ENCODE measurements at places on chromosomes 5 and 9.

GRCh38 chr9:127278372-127278771 is 13.8 kb downstream of the GARNL3 start:
- DNase-seq = no peak

- DNase-seq = no peak
Measured at GRCh38 chr5:151937851-151938250, 13.2 kb upstream of the GLRA1 start.

DNA sequence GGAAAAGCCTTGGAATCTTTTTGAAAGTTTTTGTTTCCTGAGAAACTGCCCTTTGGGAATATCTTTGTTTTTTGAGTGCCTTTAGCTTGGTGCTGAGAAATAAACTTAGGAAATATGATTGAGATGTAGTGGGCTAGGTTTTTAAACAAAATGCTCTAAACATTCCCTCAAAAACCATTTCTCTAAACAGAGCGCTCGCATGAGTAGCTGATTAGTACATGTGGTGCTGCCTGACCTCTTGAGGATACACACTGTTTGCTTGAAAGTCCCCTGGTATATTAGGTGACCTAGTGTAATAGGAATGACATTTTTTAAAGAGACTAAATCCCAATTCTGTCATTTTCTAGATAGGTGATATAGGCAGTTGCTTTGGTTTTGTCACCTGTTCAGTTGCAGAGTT is 132.3 kb downstream of the ADAMTSL1 start:
- DNase-seq = no peak

GRCh38 chr5:470961-471749 is 28.2 kb downstream of the EXOC3 start:
- DNase-seq = peak; percentile 47

GRCh38 chr5:122858451-122858850 is 13.0 kb downstream of the SNX24 start:
- no peak for DNase-seq

DNA sequence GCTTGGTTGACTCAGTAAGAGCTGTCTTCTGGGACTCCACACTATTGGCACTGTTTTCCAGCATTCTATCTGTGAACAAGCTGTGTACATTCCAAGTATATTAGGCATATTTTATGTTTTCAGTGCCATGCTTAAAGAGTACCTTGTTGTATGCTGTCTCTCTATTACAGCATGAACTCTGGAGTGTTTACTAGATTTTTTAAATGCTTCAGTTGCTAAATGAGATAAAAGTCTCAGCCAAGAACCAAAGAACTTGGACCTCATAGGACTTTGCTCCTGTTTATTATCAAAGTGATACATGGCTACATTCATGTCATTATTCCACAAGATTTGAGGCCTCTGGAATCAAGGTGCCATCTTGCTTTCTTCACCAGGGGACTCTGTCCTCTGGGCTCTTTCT is 167.2 kb downstream of the C9orf152 start:
- DNase-seq = no peak

DNA sequence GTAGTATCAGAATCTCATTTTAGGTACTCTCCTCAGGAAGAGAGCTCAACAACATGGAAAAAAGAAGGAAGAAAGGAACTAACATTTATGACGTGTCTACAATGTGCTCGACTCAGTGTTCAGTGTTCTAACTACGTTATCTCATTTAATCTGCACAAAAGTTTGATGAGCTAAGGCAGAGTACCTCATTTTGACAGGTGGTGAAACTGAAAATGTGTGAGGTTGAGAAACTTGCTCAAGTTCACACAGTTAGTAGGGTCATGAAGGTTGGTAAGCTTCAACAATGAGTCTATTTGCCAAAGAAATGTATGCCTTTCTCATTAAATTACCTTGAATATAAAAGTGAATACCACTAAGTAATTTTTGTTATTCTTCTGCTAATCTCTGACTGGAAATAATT is 165.1 kb downstream of the CAAP1 start:
- DNase-seq = no peak

DNA sequence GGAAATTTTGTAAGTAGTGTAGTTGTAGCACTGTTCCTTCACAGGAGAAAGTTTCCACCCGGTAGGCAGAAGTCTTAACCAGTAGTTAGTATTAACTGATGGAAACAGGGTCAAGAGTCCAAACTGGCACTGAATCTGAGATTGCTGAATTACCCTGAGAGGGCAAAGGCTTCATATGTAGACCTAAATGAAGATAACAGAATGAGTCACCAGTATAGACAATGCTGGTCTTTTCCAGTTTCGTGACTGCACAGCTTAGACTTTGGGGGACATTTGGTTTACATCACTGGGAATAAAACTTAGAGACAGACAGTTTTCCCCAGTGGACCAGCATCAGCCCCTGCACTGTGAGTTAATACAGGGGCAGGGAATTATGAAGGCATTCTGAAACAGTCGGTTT is 60.5 kb downstream of the PCSK5 start:
- no peak for DNase-seq

DNA sequence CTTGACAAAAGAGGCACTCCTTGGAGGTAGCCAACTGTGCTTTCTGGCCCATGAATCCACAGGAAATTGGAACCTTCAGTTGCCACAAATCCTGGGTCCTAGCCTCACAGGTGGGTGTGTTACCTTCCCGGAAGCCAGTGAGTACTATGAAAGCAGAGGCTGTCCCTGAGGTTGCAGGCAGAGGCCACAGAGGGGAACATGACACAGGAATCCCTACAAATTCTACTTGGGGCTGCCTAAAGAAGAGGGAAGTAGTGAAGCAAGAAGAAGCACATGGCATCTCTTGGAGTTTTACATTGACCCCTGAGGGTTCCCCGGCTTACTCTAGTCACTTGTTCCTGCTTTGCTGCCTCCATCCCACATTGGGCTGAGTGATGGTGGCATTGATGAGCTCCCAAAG is 2.6 kb downstream of the SLC22A5 start:
- no peak for DNase-seq

- peak; percentile 24 for DNase-seq
Measured at GRCh38 chr5:135451581-135452320, 400 bp downstream of the TIFAB start.

DNA sequence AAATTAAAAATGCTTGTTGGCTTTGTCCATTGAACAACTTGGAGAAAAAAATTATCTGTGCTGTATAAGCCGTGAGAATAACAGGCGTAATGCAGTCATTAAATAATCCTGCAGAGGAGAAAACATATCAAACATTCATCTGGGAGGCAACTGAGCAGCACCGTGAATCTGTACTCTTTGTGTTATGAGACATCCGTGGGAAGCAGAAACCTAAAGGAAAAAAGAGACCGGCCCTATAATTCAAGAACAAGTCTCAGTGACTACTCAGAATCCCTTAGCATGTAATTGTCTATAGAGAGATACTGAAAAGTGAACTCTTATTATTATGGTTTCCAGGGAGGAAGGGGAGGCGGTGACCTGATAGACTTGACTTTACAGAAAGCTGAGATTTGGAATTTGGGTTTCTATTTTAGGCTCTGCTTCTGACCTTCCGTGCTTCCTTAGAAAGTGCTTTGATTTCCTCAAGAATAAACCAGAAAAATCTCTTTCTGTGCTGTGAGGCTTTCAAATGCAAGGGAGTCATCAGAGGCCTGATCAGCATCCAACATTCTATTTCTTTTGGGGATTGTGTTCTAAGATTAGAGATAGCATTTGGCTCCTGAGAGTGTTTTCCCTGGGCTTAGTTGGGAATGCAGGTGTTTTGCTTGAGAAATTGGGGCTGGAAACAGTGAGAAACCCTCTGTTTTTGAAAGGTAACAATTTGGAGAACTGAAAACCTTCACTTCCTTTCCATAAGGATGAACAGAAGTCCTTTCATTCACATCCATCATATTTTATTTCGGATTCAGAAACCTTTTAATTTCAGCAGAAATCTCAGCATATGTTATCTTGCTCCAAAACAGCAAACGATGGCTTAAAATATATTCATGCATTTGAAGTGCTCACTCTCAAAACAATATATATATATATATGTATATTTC is 296.7 kb downstream of the CSNK1G3 start:
- no peak for DNase-seq

- peak; percentile 50 for DNase-seq
Measured at GRCh38 chr5:153496835-153497234, 6.4 kb downstream of the GRIA1 start.

DNA sequence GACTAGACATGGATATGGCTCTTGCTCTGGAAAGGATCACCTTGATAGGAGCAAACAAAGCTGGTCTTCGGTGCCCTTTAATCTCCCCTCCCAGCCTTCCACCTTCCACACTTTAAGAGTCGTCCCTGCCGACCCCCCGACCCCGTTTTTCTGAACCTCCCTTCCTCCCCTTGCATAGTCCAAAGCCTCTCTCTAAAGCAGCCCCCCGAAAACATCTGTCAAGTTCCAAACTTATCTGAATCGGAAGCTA is 423 bp upstream of the NUP214 start:
- no peak for DNase-seq

- peak; percentile 72 for DNase-seq
Measured at GRCh38 chr9:70412832-70413463, 1.5 kb downstream of the KLF9 start.

DNA sequence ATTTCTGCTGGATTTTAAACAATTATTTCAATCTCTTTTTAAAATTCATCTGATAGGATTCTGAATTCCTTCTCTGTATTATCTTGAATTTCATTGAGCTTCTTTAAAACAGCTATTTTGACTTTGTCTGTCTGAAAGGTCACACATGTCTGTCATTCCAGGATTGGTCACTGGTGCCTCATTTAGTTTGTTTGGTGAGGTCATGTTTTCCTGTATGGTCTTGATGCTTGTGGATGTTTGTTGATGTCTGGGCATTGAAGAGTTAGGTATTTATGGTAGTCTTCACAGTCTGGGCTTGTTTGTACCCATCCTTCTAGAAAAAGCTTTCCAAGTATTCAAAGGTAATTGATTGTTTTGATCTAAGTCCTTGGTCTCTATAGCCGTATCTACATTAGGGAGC is 39.1 kb downstream of the DENND4C start:
- DNase-seq = no peak

GRCh38 chr5:141512390-141512910 is 23.6 kb downstream of the PCDHGC5 start:
- DNase-seq = peak; percentile 99

DNA sequence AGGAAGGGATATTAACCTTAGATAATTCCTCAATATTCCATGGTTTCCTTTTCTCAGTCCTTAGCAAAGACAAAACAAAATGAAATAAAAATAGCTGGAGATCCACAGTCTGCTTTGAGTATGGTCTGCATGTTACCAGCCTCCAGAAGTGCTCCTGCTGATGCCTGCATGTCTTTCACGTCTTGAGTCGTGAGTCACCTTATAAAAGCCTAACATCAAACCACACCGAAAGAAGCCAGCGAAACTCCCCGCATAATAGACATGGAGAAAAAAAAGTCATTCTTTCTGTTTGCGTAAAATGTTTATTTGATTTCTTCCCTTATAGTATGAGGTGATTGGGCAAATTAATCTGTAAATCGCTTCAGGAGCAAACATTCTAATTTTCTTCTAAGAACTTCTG is 380.5 kb downstream of the SLCO4C1 start:
- peak; percentile 35 for DNase-seq

DNA sequence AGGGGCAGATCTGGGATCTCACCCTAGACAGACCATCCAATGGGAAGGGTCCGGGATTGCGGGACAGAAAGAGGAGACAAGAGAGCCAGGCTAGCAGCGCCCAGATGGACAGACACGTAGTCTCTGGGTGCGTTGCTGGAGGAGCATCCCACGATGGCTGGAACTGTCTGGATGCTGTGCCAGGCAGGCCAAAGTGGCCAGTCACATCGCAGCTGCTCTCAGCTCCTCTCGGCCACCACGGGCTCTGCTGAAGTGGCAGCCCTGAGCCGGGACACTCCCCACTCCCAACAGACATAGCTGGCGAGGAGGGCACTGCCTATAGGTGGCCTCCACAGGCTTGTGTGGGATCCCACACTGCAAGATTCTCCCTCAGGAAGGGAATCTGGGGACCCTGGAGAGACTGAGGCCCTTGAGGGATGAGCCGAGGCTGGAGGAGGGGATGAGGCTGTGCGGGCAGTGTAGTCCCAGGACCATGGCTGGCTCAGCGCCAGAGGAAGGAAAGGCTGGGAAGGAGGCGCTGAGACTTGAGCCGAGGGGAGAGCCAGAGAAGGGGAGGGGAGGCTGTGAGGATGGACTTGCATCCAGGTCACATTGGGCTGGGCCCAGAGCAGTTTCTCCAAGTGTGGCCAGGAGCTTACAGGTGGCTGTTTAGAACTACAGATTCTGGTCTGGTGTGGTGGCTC is 10.3 kb upstream of the WDR5 start:
- no peak for DNase-seq

DNA sequence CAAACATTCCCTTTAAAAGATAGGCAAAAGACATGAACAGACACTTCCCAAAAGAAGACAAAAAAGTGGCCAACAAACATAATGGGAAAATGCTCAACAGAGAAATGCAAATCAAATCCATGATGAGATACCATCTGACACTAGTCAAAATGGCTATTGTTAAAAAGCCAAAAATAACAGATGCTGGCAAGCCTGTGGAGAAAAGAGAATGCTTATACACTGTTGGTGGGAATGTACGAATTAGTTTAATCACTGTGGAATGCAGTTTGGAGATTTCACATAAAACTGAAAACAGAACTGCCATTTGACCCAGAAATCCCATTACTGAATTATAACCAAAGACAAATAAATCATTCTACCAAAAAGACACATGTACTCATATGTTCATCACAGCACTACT is 58.3 kb upstream of the WDR41 start:
- DNase-seq = no peak

GRCh38 chr5:143218517-143219170 is 184.8 kb downstream of the NR3C1 start:
- no peak for DNase-seq

GRCh38 chr5:172691886-172692285 is 50.8 kb downstream of the NEURL1B start:
- peak; percentile 73 for DNase-seq

- DNase-seq = no peak
Measured at GRCh38 chr5:171555160-171555559, 135.7 kb downstream of the FGF18 start.

DNA sequence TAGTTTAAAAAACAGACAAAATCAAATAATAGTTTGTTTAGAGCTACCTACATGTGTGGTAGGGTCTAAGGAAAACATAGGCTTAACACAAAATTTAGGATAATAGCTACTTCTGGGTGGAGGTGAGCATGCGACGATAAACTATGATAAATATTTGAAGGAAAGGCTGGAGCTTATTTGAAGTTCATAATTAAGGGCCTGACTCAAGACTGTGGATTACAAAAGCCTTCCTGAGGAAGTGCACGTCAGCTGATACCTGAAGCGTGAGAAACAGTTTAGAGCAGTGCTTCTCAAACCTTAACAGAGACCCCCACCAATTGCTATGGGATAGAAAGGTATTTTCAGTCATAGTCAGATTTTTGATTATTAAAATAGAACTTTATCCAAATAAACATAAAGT is 20.4 kb upstream of the UBLCP1 start:
- DNase-seq = no peak

Data from endodermal cell (in vitro differentiated cells).